ENCODE measurements at places on chromosomes 2 and 18.

- no peak for DNase-seq
Measured at GRCh38 chr2:12467303-12467702, 249.4 kb upstream of the TRIB2 start.

DNA sequence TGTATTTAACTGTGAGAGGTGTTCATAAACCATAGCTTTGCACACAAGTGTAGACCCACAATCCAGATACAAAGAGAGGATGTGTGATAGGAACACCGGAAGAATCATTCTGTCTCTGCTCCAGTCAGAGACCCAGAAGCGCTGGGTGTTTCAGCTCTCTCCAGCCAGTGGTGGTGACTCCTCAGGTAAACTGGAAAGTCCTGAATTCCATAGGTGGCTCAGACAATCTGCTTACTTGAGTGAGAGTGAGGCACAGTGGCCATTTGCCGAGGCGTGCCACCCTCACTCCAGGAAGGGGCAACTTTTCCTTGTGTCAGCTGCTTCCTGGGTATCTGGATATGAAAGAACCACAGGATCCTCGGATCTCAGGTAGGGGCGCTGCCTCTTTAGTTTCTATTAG is 171.5 kb downstream of the KCNS3 start:
- DNase-seq = no peak

GRCh38 chr2:219448099-219448775 is 13.6 kb downstream of the SPEG start:
- DNase-seq = no peak

DNA sequence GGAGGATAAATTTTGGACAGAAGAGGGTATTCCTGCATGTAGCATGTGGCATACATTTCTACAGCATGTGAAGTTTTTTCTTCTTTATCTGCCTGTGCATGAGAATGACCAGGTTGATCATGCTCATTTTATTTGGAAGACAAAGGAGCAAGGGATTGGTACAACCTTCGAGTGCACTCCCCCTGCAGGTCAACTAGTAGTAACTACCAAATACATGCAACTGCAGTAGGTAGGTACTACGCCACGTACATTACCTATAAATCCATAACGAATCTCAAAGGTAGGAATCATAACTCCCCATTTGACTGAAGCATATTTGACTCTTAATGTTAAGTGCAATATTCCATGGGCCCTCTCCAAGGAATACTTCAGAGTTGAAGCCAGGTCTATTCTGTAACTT is 763.9 kb downstream of the TSN start:
- no peak for DNase-seq

DNA sequence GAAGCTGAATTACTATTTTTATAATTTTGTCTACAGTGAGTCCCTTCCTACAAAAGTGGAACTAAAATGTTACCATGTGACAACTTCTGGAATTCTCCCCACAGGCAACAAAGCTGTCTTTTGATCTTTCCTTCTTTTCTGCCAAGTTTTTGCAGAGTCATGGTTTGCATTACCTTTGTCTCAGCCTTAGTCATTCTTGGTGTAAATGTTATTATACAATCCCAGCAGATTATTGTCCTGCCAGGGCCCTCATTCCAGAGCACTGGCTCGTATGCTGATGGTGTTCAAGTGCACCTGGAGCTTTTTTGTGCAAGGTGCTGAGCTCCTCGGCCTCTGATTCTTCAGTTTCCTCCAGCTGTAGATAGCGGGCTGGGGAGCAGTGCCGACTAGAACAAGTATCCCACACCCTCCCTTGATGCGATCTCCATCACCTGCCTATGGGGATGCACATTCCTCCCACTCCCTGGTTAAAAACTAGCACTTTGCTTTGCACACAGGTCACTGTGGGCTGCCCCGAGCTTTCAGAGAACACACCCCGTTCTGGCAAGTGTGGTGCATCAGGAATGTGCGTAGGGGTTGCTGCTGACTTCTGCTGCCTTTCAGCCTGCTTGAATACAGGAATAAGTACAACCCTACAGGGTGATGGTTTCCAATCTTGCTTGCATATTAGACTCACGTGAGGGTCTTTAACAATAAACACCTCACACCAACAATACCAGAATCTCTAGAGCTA is 263.6 kb downstream of the RNF144A start:
- no peak for DNase-seq

- DNase-seq = no peak
Measured at GRCh38 chr2:236673823-236674185, 104.2 kb downstream of the ACKR3 start.

DNA sequence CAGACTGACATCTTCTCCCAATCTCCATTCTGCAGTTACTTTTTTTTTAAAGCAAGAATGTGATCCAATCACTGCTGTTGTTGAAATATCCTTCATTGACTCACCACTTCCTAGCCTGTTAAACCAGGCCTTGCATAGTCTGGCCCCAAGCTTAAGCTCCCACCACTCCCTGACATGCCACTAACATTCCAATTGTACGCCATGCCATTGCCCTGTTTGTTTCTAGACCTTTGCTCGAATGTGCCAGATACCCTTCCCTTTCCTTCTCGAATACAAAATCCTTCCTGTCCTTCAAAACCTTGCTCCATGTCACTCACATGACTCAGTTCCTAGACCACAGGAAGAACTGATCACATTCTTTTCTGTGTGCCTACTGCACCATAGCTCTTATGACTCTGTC is 224.2 kb downstream of the CYRIA start:
- no peak for DNase-seq

GRCh38 chr2:105052773-105053172 is 14.9 kb downstream of the MRPS9 start:
- DNase-seq = no peak

GRCh38 chr2:4775668-4776067 is 916.5 kb upstream of the SOX11 start:
- DNase-seq = no peak

DNA sequence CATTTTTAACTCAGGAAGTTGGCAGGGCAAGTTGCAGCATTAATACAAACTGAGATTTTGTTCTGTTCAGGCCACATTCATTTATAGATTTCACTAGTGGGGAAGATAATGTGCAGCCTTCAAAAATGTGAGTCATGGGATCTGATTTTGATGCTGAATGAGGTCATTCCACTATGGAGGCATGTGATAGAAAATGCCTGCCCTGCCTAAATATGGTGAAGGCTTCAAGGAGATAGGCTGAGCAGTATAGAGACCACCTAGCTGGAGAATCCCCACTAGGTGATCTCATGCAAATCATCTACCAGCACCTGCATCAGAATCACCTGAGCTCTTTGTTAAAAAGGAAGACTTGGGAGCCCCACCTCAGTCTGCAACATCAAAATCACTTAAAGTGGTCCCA is 43.7 kb downstream of the PAX3 start:
- no peak for DNase-seq

- DNase-seq = no peak
Measured at GRCh38 chr18:28791101-28791500, 614.2 kb upstream of the CDH2 start.

DNA sequence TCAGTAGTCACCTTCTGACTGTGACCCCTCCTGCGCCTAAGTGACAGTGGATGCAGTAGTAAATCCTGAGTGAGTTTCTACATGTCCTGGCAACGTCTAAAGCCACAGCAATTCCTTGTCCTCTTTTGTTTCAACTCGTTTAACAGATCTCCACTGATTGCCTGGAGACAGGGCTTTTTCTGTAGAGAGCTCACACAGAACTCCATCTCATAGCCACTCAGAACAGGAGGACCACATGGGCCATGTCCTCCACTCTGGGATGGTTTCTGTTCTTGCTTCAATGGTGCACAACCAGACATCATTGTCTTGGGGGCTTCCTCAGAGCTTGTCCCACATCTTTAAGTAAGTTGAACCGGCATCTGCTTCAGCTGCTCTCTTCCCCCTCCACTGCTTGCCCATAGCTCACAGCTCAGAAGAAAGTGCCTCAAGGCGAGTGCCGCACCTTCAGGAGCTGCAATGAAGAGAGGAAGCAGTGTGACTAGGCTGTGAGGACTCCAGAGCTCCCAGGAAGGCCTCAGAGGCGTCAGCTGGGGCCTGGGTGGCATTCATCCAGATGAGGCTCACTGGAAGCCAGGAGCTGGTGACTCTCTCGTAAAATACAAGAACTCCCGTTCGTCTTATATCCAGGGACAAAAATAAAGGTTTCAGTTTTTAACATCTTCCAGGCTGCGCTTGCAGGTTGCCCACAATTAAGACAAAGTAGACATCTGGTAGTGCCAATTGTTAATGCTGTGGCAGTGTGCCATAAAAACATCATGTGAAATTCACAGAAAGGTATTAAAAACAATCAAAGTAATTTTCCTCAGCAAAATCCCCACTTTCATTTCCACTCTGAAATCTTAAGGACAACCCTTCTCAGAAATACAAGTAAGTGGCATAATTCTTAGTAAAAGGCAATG is 37.3 kb downstream of the ST3GAL5 start:
- DNase-seq = peak; percentile 61

- DNase-seq = no peak
Measured at GRCh38 chr2:25105336-25106085, 62.9 kb downstream of the POMC start.

DNA sequence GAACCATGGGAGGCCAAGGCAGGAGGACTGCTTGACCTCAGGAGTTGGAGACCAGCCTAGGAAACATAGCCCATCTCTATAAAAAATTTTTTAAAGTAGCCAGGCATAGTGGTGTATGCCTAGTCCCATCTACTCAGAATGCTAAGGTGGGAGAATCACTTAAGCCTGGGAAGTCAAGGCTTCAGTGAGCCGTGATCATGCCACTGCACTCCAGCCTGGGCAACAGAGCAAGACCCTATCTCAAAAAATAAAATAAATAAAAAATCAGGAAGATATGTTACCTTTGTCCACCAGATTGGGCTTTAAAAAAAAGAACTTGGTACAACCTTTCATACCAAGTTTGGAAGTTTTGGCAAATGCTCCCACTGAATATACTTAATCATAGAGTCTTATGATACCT is 35.3 kb downstream of the CFAP210 start:
- DNase-seq = no peak

DNA sequence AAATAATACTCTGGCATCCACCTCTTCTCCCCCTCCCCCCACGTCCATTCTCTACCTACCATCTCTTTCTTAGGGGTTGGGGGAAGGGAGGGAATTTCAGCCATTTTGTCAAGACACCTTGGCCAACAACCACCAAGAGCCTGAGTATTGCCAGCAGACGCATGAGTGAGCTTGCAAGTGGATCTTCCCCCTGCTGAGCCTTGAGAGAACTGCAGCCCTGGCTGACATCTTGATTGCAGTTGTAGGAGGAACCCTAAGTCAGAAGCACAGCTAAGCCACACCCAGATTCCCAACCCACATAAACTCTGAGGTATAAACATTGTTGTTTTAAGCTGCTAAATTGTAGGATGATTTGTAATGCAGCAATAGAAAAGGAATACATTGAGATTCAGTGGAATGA is 165.6 kb downstream of the TMEFF2 start:
- no peak for DNase-seq

DNA sequence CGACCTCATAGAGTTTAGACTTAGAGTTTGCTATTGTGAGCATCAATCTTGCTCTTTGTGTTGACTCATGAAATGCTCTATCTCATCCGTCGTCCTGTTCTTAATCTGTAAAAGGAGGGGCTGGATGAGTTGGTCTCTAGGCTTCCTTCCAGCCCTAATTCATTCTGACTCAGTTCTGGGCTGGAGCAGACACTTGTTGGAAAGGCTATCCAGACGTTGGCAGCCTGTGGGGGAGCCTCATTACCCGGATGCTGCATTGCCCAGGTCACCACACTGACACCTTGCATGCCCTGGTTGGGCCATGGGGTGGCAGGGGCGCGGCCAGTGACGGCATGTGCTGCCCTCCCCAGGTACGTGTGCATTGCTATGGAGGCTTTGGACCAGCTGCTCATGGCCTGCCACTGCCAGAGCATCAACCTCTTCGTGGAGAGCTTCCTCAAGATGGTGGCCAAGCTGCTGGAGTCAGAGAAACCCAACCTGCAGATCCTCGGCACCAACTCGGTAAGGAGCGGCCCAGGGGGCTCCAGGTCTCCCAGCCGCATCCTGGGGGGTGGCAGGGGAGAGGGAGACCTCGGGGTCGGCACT is 61.5 kb downstream of the EFR3B start:
- DNase-seq = no peak

DNA sequence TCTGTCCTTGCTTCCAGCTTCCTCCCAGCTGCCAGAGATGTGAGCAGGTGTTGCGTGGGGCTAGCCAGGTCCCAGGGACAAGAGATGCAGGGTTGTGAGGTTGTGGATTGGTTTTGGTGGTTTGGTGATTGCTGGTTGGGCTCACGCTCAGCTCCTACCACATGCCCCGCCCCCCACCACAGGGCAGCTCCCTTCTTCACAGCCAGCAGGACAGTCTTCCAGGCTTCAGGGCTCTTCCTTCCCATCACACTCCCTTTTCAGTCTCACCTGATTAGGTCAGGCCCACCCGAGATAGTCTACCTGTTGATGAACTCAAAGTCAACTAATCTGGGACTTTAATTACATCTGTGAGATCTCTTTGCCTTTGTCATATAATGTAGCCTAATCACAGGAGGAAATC is 52.0 kb upstream of the GLI2 start:
- DNase-seq = peak; percentile 32

DNA sequence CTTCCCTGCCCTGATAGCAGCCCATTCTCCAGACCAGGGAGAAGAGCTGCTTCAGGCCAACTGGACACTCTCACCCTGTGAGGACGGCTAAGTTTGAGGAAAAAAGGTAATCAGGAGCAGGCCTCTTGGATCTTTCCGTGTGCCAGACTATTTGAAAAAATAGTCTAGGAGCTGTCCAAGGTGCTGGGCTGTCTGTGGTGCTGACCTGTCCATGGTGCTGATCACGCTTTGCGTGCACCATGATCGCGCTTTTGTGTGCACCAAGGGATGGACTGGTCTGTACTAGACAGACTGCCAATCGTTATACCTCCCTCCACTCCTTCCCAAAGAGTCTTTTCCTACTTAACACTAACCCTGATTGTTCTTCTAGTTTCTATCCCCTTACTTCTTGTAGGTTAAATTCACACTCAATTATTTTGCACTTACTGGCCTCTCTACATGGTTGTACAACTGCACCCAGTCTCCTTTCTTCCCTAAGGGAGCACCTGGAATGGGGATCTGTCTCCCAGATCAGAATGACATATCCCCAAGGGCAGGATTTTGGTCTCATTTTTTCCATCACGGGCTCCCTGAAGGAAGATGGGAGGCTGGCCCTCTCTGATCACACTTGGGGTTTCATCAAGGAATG is 295.4 kb downstream of the CELF4 start:
- DNase-seq = no peak

DNA sequence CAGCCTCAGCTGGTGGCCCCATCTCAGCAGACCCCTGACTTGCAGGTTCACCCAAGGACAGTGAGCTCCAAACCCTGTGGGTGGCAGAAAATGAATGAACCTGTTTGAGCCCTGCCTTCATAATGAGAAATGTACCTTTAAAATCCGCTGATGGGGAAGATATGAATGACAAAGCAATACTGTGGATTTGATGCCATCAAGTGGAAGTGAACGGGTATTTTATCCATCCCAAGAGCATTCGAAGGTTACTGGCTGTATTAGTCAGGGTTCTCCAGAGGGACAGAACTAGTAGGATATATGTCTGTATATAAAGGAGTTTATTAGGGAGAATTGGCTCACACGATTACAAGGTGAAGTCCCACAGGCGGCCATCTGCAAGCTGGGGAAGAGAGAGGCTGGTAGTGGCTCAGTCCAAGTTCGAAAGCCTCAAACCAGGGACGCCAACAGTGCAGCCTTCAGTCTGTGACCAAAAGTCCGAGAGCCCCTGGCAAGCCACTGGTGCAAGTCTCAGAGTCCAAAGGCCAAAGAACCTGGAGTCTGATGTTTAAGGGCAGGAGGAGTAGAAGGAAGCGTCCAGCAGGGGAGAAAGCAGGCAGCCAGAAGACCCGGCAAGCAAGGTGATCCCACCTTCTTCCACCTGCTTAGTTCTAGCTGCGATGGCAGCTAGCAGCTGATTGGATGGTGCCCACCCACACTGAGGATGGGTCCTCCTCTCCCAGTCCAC is 32.1 kb downstream of the TOGARAM2 start:
- DNase-seq = no peak

GRCh38 chr2:193963472-193964119 is 1693.4 kb upstream of the SLC39A10 start:
- DNase-seq = no peak

Data from aorta (tissue), 5 donors.